Activated CD4-positive, alpha-beta T cell treated with anti-CD3 and anti-CD28 coated beads, Interleukin-2, amount 10 ng/mL, durations not matched to agents 7 days and 5 days (primary cell): ENCODE measurements at places on chromosomes 4 and X. TPM values are rescaled to one million over a fixed set of nuclear protein-coding genes. Genes with fewer than 3 reads are reported as not detected.

Gene TMSB15C
- total RNA-seq: 4.4 TPM

Gene NOX1
- not detected for total RNA-seq

Gene PRIMPOL
- 20.2 TPM for total RNA-seq

Gene RAB33A
- 21.2 TPM for total RNA-seq

Gene BMP3
- total RNA-seq: not detected

Gene ASMT
- not detected for total RNA-seq

Gene BST1
- total RNA-seq: 1.0 TPM

Gene RXFP1
- total RNA-seq: not detected
